ENCODE measurements at places on chromosomes 3 and 15.

- DNase-seq: no peak
Measured at GRCh38 chr15:57927091-57927631, 138.3 kb downstream of the ALDH1A2 start.

- DNase-seq: no peak
Measured at GRCh38 chr3:123602325-123602724, 17.5 kb upstream of the HACD2 start.

- DNase-seq: no peak
Measured at GRCh38 chr3:160012108-160012507, 23.5 kb downstream of the IL12A start.

DNA sequence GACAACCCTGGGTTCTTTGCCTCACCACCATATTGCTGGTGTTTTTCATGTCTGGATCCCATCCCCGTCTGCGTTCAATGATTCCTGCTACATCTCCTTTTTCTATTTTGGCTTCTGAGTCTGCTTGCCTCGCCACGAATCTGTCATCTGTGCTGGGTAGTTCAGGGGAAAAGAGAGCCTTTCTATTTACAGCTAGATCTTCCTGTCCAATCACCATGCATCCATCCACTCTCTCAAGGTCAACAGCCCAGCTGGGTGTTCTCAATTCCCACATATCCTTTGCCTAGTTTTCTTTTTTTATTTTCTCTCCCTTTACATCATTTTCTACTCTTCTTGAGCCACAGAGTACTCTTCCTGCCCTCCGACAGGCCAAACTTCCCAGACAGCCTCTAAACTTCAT lies 104.8 kb upstream of the RAD18 start:
- no peak for DNase-seq

DNA sequence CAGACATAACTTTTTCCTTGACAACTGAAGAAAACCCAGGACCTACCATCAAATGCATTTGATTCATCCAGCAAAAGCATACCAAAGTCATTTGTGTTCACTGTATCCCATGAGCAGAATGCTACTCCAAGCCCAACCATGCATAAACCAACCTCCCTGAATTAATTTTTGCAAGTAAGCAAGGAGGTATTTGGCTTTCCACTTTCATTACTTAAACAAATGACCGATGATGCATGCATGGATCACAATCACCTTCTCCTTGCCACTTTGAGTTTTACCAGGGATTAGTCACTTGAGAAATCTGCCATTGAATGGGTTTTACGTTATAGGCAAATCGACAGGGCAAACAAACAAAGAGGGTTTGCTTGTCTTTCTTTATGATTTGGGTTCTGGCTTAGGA lies 214.8 kb downstream of the FMN1 start:
- no peak for DNase-seq

DNA sequence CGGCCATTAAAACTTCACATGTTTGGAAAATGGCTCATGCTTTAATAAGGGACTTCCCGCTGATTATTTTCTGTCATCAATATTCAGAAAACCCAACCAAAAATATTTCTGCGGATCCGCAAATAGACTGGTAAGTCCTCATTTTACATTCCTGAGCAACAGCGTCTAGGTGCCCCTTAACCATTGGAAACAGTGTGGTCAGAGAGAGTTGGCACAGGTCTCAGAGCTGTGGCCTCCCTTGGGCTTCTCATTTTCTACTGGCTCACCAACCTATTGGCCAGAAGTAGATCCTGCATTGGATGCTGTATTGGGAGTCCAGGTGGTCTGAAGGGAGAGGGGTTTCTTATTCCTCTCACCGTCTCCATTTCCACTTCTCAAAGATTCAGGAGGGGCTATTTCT lies 348.1 kb upstream of the DCBLD2 start:
- DNase-seq: no peak

DNA sequence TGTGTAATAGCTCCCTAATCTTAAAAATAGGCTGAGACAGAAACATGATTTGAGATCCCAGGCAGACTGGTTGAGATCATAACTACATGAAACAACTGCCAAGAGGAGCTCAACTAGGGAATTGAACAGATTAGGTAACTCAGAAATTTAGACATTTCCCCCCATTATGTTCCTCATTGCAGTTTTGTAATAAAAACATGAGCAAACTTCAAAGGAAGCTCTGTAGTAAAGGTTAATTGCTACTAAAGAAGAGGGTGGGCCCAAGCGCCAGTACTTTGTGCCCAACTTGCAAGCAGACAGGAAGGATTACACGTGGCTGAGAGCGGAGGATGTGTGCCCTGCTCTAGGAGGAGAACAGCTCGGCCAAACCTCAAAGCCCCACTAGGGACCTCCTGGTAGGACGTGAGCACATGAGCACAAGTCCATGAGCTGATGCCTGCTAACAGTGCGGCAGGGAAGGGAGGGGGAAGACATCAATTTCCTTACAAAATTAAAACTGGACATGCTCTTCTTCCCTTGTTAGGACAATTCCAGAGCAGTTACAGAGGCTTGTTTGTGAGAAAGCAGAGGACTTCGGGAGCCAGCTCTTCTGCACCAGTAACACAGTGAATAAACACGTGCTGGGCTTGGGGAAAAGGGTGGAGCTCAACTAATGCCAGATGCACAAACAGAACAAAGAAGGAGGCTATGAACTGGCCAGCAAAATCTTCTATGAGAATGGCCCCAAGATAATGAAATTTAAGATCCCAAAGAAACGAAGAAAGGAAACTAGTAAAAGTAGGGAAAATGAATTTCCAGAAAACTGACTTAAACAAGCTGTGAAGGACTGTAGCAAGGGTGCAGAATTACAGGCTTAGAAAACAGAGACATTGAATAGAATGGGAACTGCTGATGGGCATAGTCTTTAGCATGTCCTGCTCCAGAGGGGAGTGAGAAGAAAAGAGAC lies 275.5 kb downstream of the MECOM start:
- DNase-seq: no peak

GRCh38 chr3:152269056-152269830 lies 514 bp downstream of the MBNL1 start:
- DNase-seq: no peak

DNA sequence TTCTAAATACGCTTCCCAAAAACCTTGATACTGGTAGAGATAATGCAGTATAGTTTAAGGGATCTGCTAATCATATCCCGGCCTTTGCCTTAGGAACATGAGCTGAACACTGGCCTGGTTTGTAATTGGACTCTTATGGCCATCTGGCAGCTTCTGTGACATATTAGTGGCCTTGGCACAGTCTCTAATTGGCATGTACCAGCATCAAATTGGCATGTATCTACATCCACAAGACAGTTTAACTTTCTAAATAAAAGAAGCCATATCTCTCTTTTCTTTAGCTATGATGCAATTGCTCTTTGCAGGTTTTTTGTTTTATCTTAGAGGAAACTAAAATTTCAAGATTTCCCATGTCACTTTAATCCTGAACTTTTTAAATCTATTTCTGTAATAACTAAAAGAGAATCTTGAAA lies 44.6 kb upstream of the FILIP1L start:
- no peak for DNase-seq

All from stimulated activated CD8-positive, alpha-beta memory T cell treated with anti-CD3 and anti-CD28 coated beads, Interleukin-15, amount 100 ng/mL, for 24 hours (primary cell).